BJ (cell line): ENCODE measurements at places on chromosomes 3 and 15.
A peak's percentile ranks its signal among the peaks of the same experiment; 100 is the strongest.

DNA sequence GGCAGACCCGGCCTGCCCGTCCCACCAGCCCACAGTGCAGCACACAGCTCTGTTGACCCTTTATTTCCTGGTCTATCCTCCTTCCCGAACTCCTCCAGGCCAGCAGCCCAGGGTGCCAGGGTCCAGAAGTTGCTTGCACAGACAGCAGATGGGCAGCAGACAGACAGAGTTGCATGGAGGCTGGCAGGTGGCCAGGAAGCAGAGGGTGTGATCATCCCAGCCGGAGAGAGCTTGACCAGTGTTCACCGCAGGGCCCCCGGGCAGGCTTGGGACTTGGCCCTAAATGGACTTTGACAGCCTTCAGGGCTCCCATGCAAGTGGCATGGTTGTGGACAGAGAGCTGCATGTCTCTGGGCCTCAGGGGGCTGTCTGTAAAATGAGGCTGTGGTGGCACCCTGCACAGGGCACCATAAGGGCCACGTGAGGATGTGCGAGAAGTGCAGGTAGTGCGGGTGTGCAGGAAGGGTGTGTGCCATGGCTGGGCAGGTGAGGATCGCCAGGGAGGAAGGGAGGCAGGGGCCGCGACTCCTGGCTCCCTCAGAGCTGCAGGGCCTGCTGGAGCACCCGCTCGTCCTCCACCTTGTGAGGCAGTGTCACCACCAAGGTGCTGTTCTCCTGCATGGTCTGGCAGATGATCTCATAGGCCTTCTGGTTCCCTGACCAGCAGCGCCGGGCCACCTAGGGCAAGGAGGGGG lies 6.3 kb upstream of the ZXDC start:
- no peak for DNase-seq

DNA sequence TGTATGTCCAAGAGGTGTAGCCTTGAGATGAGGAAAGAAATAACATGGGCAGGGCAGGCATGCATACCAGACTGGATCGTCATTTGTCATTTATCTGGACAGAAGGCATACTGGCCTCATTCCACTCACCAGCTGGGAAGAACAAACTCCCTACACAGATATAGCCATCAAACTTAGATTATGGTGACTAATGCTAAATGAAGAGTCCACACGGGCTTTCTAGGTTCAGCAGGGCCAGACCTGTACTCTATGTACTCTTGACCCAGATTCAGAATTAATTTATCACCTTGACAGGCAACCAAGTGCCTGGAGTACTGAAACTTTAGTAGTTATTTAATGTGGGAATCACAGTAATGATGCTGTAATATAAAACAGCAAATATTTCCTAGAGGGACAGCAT lies 164.3 kb upstream of the IL12A start:
- peak; percentile 63 for DNase-seq

GRCh38 chr15:64634027-64634426 lies 141.4 kb downstream of the RBPMS2 start:
- no peak for DNase-seq

DNA sequence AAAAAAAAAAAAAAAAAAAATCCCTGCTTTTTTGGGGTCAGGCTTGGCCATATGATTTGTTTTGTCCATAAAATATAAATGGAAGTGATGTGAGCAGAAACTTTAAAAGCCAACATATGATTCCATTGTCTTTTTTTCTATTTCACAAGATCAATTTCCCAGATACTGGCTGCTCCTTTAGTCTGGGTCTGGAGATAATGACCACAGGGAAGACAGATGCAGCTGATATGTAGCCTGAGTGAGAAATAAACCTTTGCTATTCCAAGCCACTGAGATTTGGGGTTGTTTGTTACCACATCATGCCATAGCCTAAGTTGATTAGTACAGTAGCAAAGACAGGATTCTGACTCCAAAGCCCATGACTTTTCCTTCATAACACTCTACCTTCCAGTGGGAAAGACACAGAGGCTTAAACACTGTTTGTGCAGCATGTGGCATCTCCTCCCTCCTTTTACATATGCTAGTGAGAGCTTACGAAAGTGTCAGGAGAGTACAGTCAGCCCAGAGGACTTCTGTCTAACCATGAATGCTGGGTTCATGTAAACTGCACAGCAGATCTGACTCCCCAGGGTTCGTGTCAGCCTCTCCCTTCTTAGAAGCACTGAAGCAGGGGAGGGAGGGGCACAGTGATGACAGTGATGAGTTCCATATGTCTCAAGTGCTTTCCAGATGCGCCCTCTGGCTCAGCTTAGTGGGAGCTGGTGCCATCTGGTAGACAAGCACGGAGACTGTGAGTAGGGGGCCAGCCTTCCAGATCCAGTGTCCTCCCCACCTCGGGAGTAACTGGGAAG lies 36.7 kb upstream of the SLC7A14 start:
- DNase-seq, result peak; percentile 95

DNA sequence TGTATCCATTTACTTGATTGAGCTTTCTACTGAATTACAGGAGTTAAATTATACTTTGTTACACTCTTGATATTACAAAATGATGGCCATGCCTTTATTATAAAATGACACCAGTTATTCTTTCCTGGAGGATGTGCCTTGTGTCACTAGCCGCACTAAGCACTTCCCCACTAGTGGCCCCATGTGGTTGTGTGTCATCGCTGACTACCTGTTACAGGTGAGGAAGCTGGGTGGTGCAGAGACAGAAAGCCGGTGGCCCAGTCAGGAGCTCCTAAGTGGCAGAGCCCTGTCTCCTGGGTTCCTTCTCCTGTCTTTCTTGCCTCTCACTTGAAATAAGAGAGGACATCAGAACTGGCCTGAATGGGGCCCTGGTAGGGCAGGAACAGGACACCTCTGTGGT lies 96.8 kb downstream of the IGF1R start:
- no peak for DNase-seq

DNA sequence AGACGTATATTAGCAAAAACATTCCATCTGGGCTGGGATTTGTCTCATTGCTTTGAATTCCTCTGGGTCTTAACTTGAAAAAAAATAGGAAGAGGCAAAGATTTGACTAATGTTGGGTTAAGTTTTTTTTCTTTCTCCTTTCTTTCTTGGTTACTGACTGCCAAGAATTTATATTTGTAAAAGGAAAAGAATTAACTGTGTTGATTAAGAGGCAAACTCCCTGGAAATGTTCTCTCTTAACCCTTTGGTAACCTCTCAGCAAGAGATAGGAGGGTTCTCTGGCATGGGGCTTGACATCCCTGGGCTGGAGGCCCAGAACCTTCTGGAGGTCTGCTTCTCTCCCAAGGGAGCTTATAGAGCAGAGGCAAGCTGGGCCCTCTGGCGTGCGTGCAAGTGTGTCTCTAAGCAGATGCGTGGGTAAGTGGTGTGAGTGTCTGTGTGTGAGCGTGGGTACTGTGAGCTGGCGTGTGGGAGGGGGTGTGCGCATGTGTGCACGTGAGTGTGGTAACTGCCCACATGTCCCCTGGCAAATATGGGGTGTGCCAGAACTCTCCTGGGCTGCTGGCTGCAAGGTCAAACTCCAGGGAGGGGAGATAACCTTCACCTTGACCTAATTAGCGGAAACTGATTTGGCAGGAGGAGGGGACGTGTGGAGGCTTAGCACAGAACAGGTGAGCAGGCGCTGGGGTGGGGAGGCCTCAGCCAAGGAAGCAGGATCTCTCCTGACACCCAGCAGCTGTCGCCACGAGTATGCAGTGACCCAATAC lies 49.4 kb upstream of the MAGEF1 start:
- DNase-seq, result no peak

- DNase-seq, result no peak
Observed at GRCh38 chr3:101637451-101637850, 39.5 kb downstream of the ZBTB11 start.

DNA sequence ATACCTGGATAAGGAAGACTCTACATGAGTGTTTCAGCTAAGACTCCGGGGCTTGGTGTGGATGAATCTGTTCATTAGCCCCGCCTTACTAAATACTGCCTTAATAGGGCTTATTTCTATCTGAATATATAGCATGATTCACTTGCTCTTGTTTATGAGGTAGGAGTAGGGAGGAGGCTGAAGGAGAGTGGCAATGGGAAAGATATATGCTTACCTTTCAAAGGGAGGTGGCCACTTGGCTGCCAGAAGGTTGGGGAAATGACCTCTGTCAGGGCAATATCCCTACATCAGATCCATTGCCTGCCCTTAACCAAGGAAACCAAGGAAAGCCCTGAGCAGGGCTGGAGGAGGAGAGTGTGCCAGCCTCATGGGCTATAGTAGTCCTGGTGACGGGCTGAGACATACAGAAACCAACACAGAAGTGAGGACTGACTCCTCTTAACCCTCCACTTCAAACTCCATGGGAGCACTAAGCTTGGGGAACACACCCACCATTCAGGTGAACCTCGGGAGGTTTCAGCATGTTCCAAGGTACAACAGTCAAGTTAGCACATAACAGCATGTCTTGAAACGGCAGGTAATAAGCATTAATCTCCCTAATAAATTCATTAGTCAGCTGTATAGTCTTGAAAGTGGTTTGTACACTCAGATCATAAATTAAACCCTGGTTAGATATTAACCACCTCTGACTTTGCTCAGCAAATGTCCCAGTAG lies 80.1 kb downstream of the EOMES start:
- DNase-seq, result no peak
